ENCODE measurements at places on chromosomes 2 and 18.

DNA sequence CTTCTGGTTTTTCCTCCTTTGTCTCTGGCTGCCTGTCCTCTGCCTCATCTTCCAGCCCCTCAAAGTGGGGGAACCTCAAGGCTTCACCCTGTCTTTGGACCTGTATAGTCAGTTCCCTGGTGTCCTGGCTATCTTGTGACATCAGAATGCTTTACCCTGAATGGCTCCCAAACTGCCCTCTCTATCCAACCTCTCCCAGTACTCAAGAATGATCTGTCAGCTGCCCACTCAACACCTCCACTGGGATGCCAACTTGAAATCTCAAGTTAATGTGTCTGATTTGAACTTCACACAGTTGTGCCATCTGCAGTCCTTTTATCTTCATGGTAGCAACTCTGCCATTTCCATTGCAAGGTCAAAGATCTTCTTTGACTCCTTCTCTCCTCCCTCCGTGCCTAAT, 43.8 kb downstream of the UBE2F start:
- no peak for DNase-seq

GRCh38 chr2:86331384-86331783, 6.0 kb downstream of the REEP1 start:
- DNase-seq: no peak

DNA sequence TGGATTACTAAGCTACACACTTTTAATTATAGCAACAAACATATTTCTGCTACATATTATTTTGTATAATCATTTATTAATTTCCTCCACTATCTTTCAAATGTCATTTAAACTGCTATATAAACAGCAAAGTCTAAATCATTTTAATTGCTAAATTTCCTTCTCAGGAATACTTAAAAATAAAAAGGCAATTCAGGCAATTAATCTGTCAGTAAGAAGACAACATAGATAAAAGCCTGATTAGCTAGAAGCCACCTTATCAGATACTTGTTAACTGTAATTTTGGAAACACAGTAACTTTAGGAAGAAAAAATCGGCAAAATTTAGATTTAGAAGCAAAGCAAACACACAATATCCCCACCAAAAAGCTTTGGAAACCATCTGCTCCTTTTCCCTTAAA, 188.2 kb upstream of the ZNF804A start:
- DNase-seq: no peak

GRCh38 chr2:69766014-69766413, 24.1 kb downstream of the ANXA4 start:
- DNase-seq: no peak

DNA sequence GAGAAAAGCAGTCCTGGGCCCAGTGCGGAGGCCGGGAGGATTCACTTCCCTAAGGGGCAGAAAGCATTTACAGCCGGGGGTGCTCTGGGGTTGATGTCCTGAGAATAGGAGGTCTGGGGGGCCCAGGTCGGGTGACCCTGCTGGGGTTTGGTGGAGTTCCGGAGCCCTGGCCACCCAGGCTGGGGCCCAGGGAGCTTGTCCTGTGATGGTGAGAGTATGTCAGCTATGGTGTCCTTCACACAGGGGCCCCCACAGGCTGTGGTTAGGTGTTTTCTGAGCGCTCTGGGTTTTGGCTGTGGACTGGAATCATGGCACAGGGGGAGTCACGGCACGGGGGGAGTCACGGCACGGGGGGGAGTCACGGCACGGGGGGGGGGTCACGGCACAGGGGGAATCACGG, 54.5 kb upstream of the TMEM18 start:
- no peak for DNase-seq

DNA sequence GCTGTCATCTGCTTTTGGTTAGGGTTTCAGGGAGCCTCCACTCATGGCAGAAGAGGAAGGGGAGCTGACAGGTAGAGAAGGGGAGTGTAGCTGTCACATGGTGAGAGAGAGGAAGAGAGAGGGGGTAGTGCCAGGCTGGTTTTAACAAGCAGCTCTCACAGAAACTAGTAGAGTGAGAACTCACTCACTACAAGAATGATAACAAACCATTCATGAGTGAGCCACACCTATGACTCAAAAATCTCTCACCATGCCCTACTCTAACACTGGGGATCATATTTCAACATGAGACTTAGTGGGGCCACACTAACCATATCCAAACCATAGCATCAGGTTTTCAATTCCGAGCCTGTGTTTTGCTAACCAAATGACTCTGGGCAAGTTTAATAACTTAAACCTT, 274.9 kb upstream of the VWC2L start:
- DNase-seq: no peak
